ENCODE measurements at places on chromosomes 4 and X. TPM values are rescaled to one million over a fixed set of nuclear protein-coding genes. Genes with fewer than 3 reads are reported as not detected.

GRCh38 chrX:39204945-39205344 is 403.7 kb downstream of the MID1IP1 start:
- no peak for DNase-seq

DNA sequence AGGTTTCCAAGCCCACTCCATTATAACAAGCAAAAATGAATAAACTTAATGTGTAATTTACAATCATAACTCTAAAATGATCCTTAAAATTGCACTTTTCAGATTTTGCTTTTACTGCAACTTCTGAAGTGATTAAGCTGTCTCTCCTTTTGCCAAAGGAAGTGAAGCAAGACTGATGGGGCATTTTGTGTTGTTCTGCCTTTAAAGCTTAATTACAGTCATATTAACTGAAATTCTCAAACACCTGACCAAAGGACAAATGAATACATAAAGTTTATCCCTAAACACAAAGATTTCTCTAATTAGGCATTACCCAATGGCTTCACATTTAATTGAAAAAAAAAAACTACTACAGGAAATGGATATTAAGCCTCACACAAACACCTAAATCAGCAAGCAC is 101.8 kb downstream of the ATP11C start:
- no peak for DNase-seq

Gene FAM9B
- 1.1 TPM for total RNA-seq

GRCh38 chr4:53132132-53132891 is 233.5 kb downstream of the SCFD2 start:
- DNase-seq = no peak

GRCh38 chr4:159017323-159018026 is 85.4 kb upstream of the RAPGEF2 start:
- DNase-seq = no peak

GRCh38 chr4:68176500-68176899 is 46.8 kb upstream of the TMPRSS11F start:
- DNase-seq = no peak

- DNase-seq = no peak
Measured at GRCh38 chr4:53573696-53574095, 17.6 kb downstream of the LNX1 start.

- peak; percentile 21 for DNase-seq
Measured at GRCh38 chr4:103091601-103092223, 7.9 kb downstream of the BDH2 start.

Gene SUPT20HL2
- not detected for total RNA-seq

DNA sequence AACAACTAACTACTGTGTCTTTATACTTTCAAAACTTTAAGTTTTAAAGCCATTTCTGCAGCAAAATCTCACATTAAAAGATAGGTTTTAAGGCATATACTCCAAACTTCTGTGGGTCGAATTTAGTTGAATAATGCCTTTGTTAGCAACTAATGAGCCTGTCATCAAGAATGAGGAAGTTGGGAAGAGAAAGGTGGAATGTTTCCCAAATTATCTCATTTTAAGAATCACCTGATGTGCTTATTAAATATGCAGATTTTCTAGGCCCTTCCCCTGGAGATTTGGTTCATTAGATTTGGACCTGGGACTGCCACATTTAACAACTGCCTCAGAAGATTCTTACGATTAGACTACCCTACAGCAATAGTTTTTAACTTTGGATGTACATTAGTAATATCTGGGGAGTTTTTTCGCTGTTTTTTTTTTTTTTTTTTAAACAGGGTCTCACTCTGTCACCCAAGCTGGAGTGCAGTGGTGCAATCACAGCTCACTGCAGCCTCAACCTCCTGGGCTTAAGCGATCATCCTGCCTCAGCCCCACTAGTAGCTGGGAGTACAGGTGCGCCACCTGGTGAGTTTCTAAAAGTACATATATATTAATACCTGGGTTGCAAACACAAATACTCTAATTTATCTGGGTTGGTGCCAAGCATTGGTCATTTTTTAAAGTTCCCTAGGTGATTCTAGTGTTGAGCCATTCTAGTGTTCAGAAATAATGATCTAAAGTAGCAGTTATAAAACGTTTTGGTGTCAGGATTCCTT is 16.1 kb upstream of the TASL start:
- no peak for DNase-seq

DNA sequence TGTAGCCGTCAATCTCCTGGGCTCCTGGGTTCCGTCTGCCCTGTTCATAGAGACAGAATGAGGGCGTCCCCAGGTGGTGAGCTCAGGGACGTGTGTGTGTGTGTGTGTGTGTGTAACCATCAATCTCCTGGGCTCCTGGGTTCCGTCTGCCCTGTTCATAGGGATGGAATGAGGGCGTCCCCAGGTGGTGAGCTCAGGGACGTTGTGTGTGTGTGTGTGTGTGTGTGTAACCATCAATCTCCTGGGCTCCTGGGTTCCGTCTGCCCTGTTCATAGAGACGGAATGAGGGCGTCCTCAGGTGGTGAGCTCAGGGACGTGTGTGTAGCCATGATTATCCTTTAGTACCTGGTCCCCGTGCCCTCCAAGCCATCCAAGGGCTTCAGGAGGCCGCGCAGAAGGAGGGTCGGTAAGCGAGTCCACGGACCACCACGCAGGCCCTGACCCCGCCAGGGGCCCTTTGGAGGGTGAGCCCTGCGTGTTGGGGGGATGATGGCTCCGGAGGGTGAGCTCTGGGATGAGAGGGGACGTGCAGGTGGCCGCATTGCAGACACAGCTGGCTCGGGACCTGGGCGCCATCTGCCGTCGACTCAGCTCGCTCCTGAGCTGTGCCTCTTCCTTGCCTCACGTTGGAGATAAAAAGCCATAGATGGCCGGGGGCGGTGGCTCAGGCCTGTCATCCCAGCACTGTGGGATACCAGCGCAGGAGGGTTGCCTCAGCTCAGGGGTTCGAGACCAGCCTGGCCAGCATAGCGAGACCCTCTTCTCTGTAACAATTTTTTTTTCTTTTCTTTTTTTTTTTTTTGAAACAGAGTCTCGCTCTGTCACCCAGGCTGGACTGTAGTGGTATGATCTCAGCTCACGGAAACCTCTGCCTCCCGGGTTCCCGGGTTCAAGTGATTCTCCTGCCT is 5.4 kb upstream of the GTPBP6 start:
- DNase-seq = peak; percentile 73

DNA sequence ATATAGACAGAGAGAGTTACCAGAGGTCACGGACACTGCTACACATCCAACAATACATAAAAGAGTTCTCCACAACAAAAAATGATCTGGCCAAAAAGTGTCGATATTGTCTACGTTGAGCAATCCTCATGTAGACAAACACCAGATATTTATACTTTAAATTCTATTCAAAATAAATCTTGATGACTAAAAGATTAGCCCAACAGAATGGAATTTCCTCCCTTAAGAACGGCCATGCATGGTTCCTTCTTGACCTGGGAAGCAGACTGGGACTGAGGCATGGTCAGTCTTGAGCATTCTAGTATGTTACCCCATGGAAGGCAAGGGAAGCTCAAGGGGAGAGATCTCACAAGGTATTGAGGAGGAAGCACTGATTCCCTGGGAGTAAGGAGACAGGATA is 43.5 kb downstream of the LHFPL1 start:
- DNase-seq = no peak

Gene PAGE1
- total RNA-seq = not detected

- DNase-seq = no peak
Measured at GRCh38 chr4:14631806-14632440, 370.4 kb upstream of the CPEB2 start.

DNA sequence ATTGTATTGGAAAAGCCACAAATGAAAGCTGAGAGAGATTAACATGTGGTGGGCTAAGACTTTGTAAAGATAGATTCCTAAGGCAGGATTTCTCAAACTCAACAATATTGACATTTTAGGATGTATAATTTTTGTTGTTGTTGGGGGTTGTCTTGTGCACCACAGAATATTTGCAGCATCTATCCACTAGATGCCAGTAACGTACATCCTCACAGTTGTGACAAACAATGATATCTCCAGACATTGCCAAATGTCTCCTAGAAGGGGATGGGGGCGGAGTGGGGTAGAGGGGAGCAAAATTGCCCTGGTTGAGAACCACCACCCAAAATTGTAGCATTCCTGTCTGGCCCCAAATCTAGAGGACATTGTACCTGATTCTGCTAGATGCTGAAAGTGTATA is 14.7 kb upstream of the CBR4 start:
- peak; percentile 36 for DNase-seq

DNA sequence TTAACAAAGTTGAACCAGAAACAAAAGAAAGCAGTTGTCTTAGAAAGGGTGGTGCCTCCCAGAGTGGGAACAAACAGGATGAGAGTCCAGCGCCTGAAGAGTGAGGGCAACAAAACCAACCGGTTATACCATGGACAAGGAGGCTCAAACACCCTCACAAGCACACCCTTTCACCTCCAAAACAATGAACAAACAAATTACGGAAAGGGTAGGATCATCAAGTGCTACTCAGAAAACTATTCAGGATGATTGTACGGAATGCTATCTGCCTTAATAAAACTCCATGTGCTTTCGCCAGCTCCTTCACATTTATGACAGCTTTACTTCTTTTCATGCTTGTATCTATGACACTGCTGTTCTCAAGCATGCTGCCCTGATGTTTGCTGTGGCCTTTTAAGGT is 26.8 kb downstream of the SLC39A8 start:
- no peak for DNase-seq

Gene ZAR1
- not detected for total RNA-seq

Gene ENPEP
- 0.07 TPM for total RNA-seq

DNA sequence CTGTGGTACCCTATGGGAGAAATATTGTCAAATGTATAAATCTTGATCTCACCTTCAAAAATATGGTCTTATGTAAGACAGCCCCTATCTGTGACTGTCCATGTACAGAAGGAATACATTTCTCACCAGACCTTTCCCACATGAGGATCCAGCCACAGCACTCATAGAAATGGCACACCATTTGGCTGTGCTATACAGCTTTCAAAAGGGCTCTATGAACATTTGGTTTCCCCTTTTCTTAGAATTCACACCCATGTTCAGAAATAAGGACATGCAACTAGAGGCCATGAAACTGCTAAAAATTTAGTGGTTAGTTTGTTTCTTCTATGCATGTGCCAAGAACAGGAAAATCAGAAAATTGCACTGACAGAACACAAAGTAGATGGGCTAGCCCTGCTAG is 62.7 kb downstream of the ANTXR2 start:
- no peak for DNase-seq

DNA sequence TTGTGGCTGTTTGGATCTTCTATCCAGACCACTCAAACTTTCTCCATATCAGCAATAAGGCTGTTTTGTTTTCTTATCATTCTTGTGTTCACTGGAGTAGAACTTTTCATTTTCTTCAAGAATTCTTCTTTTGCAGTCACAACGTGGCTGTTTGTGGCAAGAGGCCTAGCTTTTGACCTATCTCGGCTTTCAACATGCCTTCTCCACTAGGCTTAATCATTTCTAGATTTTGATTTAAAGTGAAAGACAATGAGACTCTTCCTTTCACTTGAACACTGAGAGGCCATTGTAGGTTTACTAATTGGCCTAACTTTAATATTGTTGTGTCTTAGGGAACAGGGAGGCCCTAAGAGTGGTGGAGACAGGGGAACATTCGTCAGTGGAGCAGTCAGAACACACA is 19.1 kb downstream of the FGF2 start:
- no peak for DNase-seq

DNA sequence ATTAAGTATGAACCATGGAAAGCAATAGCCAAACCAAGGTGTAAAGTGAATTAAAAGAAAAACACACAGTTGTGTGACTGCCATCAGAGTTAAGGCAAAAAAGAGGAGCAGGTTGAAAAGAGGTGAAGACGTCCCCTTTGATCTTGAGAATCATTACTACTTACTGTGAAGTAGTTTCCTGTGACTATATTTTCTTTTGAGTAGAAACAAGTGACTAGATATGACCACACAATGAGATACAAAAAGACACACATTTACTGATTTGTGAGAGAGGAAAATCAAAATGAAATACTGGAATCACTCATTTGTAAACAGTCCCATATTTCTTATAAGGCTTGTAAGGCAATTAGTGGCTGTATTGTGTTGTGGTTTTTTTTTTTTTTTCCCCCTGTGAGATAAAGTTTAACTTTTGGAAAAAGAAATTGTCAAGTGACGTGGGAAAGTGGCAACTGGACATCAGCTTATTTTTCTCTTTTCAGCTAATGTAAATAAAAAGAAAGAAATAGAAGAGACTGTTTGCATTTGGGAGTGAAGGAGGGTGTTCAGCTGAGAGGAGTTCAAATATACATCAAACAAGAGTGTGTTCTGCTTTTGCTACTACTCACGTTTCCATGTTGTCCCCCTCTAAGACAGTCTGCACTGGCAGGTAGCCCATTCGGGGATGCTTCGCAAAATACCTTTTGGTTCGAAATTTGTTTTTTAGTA is 106.4 kb upstream of the FTHL17 start:
- DNase-seq = no peak

- DNase-seq = no peak
Measured at GRCh38 chrX:152202886-152203285, 64.5 kb upstream of the MAGEA10 start.

Gene STOX2
- 0.23 TPM for total RNA-seq

Gene GLUD2
- not detected for total RNA-seq

DNA sequence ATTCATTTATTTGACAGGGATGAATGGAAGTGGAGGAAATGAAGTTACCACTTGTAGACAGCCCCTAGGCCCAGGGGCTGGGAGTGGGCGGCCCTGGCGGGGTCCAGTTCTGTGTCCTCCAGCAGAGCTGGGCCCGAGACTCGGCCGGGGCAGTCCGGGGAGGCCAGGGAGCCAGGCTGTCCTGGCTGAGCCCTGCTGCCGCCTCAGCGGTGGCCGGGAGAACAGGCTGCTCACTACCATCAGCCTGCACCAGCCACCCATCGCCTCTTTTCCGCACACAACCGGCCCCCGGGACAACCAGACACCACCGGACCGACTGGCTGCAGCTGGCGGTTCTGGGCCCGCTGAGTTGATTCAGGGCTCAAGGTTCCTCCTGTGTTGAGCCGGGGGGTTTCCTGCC is 25.6 kb downstream of the CLDN34 start:
- no peak for DNase-seq

GRCh38 chr4:72984351-72984750 is 85.2 kb downstream of the COX18 start:
- DNase-seq = no peak

Gene GABRE
- total RNA-seq = not detected

Gene FGFRL1
- total RNA-seq = 39.8 TPM

DNA sequence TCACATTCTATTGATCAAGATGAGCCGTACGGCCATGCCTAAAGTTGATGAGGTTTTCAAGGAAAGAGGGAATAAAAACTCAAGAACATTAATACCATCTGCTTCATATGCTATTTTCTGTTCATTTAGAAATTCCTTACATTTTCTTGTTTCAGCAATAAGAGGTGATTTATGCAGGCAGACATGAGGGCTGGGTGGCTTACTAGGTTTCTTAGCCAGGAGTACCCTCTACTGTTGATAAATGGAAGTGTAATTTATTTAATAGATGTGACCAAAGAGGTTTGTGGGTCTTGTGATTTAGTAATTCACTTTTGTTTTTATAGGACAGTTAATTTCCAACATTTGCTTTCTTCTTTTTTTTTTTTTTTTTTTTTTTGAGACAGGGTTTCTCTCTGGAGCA is 6.4 kb upstream of the SMIM9 start:
- peak; percentile 67 for DNase-seq

Gene SPATA18
- total RNA-seq = not detected

Gene CTAG1B
- total RNA-seq = not detected
